ENCODE measurements at places on chromosomes 12 and 14. TPM values are rescaled to one million over a fixed set of nuclear protein-coding genes. Genes with fewer than 3 reads are reported as not detected.
A peak's percentile ranks its signal among the peaks of the same experiment; 100 is the strongest.

GRCh38 chr12:109994401-109995175 lies 1.6 kb downstream of the GIT2 start:
- peak overlapping the region; percentile 92 for H3K27ac ChIP-seq
- H3K4me3 ChIP-seq: peak overlapping the region; percentile 99
- H3K36me3 ChIP-seq: peaks cover 16% of the 10 kb centered on the region
- no peak for DNase-seq
- no peaks in the 10 kb centered on the region for H3K27me3 ChIP-seq
- no peaks in the 10 kb centered on the region for H3K4me1 ChIP-seq

DNA sequence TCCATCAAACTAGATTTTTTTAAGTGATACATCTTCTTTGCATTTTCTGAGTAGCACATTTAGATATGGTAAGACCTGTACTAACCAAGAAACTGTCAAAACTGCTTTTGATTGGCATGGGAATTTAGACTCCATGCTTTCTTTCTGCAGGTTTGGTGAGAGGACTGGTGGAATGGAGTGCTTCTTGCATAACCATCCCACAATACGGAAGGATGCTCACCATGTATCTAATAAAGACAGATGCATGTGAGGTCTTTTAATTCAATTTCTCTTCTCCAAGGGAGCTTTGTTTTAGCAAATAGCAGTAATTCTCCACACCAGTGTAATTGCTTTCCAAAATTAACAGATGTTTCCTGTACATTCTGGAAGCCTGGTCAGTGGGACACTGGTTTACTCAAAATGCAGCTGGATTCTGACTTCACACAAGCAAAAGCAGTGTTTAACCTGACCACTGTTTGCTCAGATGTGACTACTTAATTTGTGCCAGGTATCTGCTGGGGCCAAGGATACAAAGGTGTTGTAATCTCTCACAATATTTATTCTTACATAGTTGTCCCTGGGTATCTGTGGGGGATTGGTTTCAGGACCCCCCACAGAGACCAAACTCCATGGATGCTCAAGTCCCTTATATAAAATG lies 26.1 kb downstream of the FGD6 start:
- H3K4me3 ChIP-seq: no peak overlapping the region
- H3K27ac ChIP-seq: no peak overlapping the region
- no peaks in the 10 kb centered on the region for H3K27me3 ChIP-seq
- H3K4me1 ChIP-seq: peaks cover 7% of the 10 kb centered on the region
- no peak for DNase-seq
- no peaks in the 10 kb centered on the region for H3K36me3 ChIP-seq

DNA sequence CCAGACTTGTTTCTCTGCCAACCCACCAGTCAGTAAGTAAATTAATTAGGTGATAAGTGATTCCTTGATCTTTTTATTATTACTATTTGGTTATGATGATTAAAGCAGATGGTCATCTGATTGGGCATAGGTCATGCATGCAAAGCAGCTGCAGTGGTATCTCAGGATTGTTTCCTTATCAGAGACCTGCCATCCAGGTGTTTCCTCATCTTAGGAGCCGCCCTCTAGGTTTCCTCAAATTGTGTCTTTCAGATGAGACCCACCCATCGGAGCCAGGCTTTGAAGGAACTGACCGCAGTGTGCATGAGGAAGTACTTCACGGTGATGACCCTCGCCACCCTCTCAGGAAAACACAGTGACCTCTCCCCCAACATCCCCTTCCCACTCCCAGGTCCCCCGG lies 63.3 kb downstream of the ZFP36L1 start:
- no peak for DNase-seq
- H3K4me1 ChIP-seq: no peaks in the 10 kb centered on the region
- no peaks in the 10 kb centered on the region for H3K36me3 ChIP-seq
- H3K27me3 ChIP-seq: no peaks in the 10 kb centered on the region

HOXC4 gene
- 1.1 TPM for total RNA-seq

RFLNA gene
- total RNA-seq: 8.3 TPM

MAP3K9 gene
- 10.7 TPM for total RNA-seq
